ENCODE measurements at places on chromosomes 2 and 18.

DNA sequence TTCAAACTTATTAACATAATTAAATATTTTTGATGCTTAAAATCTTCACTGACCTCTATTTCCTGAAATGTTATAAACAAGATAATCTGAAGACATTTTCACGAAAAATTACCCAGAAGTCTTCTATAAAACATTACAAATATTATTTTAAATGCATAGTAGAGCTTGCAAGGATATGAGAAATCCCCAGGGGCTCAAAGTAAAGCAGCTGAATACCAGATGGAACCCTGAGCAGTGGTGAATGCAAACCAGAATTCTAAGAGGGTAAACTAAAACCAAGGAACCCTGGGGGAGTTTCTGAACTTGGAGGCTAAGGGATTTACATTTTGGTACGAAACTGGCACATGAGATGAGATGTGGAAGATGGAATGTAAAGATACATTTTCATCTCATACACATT, 83.6 kb downstream of the FSHR start:
- DNase-seq = no peak

DNA sequence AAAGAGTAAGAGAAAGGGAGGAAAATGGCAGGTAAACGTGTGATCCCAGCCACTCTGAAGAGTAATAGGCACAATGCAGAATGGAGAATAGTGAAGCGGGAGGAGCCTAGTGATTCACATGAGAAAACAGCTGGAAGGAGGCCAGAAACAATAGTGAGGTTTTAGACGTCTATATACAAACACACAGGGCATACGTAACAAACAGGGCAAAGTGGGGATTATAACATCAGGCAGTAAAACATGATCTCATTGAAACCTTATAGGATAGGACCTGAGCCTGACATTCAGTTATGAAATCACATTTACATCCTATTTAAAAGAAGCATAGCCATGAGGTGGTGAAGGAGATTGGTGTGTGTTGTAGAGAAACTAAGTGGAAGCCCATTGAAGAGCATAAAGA, 33.0 kb upstream of the GATA6 start:
- DNase-seq = no peak

DNA sequence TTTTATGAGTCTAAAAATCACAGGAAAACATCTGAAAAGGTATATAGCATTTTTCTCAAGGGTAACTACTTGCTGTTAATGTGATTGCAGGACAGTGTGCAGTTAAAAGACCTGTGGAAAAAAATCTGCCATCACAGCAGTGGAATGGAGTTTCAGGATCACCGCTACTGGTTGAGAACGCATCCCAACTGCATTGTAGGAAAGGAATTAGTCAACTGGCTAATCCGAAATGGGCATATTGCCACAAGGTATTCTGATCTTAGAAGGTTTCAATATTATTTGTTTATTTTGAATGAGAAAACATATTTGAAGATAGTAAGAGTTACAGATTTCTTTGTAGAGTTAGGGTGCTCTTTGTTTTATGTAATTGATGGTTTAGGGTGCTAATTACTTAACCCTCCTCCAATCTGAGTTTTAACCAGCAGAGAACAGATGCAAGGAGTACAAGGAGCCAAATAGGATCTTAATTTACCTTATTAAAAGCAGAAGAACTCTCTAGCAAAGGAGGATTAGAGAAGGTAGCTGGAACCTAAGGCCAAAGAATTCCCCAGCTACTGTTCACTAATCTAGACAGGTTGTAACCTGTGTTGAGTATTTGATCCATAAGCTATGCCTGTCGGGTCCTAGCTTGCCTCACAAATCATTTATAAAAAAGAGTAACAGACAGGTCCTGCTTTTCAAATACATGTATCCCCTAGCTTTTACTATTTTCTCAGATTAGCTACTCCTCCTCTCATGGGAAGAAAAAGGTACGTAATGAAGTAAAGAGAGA, 35.0 kb downstream of the PIKFYVE start:
- no peak for DNase-seq

- no peak for DNase-seq
Measured at GRCh38 chr2:176585291-176585690, 316.0 kb downstream of the MTX2 start.

GRCh38 chr2:161223139-161223732, 63.0 kb downstream of the TANK start:
- no peak for DNase-seq

DNA sequence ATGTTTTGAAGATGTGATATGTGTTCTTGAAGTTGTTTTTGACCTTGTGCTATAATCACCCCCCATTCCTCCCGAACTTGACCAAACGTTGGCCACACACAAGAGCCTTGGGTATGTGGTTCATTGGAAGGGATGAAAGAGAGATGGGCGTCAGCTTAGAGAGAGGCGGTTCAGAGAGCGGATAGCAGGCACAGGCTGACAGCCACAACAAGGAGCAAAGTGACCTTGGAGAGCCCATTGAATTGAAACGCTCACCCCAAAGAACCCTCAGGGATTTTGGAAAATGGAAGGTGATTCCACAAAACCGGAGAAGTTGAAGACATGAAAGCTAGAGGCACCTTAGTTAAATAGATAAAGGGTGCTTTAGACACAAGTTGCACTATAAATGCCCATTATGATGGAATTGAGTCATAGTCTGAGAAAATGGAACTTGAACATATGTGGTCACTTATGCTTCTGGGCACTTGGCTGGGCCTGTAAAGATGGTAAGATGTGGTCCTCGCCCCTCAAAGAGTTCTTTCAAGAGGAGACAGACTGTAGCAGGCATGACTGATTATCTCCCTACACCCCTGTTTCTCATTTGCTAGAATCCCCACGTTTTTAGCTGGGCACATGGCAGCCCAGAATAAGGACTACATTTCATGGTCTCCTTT, 188.5 kb upstream of the HAAO start:
- DNase-seq = no peak

DNA sequence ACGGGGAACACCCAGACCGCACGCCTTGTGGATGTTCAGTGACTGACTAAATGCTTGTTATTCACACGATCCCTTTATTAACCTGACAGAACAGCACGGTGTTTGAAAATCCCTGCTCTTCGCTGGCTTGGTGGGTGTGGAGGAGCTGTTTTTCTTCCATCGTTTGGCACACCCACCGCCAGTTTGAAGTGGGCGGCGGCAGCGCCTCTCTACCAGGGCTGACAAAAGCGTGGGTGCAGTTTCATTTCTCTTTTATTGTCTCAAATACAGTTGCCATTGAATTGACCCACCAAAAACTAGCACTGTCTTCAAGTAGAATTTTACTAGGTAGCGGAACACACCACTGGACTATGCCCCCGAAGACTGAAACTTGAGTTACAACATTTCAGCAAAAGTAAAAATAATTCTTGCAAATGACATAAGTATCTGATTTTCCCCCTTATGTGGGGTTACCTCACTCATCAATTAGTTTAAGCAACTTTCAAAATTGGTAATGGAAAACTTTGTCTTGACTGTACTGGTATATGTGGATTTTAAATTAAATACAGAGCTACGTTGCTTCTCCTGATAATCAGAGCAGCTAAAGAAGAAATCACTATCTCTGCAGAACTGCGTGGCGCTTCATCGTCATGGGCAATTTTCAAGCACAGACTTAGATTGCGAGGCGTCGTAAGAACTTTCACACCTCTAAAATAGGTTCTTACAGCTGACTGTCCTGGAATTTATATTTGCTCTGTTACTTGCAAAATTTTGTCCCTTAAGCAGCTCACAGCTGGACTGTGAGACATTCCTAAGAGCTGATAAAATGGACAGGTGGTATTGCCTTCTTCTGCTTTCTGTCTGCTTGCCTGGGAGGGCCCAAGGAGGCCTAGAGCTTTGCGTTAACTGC, 60.9 kb downstream of the LDLRAD4 start:
- DNase-seq = no peak

DNA sequence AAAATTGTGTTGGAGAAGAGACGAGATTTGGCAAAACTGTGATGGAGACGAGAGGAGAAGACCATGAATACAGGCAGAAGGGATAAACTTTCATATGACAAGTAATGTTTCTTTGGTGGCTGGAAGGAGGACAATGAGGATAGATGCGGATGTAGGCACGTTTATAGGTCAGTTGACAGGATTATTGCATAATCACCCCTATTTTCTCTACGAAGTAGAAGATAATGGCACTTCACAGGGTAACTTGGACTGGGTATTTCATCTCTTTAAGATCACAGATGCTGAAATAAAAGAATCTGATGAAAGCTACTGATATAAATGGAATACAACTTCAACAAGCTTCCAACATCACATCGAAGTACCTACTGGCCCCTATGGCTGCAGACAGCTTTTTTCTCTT, 81.0 kb downstream of the PLEKHM3 start:
- no peak for DNase-seq

- no peak for DNase-seq
Measured at GRCh38 chr2:203453858-203454451, 81.1 kb downstream of the RAPH1 start.

DNA sequence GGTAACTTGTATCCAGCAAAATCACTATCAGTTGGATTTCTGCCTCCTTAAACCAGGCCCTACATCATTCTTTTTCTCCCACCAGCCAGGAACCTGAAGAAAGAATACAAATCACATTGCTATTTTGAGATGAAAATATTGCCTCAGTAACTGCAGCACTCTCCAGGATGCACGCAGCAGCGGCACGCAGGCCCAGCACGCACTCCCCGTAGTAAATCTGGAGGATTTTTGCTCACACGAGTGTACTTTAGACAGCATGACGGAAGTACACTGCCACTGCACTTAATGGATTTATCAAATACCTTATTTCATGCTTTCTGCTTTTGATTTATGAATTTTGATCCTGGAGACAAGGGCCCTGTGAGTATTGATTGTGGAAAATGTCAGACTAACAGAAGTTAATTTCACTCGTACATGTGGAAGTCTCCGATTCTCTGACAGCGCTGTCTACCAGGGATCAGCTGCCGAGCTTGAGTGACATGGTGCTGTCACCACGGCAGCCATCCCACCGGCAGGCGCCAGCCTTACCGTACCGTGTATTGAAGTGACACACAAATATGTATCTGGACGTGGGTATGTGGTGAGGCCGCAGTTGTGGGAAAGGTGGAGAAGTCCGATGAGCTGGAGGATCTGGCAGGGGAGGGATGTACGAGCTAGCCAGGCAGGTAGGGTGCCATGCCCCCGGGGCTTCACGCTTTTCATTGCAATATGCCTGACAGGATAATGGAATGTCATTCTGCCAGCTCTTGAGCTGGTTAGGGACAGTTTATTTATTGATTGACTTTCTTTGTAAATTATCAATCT, 863.7 kb downstream of the GALR1 start:
- DNase-seq = no peak

- DNase-seq = no peak
Measured at GRCh38 chr2:3522961-3523421, 3.7 kb upstream of the ADI1 start.

- DNase-seq = no peak
Measured at GRCh38 chr2:186308347-186308746, 177.7 kb upstream of the ZC3H15 start.

DNA sequence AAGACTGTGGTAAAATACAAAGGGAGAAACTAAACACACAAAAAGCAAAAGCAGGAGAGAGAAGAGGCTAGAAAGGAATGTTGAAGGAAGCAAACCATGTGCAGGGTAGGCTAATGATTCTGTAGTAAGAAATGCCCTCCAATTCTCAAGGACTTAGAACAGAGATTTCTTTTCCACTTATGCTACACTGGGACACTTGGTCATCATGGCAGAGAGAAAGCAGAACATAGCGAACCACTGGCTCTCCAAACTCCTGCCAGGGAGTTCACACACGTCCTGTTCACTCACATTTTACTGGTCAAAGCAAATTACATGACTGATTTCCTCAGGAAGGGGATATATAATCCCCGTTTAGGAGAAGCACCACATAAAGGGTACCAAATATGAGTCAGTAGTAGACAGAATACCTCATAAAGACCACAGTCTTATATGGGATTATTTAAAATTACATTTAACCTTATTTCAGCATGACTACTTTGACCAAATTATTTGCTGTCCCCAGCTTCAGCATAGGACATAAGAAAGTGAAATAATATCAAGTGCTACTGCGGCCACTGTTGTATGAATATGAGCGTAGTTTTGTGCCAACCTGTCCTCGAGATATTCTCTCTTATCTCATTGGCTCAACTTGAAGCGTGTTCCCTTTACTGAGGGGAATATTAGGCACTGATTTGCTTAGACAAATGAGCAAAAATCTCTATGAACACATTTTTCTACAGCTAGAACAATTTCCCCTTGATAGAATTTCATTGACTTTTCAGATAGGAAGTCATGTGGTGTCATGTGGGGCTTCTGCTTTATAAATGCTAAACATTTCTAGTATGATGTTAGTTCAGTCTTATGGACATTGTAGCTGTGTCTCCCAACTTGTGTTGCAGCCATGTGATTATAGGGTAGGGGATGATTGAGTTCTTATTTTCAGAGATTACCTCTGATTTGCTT, 81.7 kb downstream of the FAM161A start:
- DNase-seq = no peak

DNA sequence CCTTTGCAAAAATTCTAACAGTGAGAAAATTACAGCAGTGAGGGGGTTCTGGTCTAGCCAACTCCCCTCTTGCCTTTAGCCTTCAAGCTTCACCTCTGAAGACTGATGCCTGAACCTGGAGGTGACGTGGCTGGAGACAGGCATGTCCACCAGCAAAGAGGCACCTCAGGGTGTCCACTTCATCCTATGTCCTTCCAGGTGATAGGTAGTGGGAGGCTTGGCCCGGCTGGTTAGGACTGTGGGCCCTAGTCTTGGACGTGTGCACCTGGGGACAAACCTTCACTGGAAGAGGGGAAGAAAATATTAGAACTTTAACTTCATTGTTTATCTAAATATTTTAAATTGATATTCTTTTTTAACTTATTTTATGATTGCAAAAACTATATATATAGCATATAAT, 35.5 kb upstream of the EDAR start:
- DNase-seq = no peak

GRCh38 chr2:185668710-185669109, 69.9 kb upstream of the FSIP2 start:
- DNase-seq = no peak

- DNase-seq = no peak
Measured at GRCh38 chr2:186339716-186340115, 146.3 kb upstream of the ZC3H15 start.

DNA sequence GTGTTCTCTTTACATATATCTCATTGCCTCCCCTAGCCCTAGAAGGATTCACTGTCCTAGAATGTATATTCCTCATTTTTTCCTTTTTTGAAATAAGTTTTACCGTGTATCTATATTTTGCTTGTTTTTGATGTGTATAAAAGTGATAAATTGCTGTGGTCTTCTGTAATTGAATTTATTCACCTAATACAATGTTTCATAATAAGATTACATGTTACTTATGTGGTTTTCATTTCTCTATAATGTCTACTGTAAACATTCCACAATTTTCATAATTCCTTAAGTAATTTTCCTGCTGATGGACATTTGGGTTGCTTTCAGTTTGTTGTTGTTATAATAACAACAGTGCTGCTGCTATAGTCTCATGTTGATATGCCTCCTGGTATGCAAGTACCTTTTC, 118.2 kb downstream of the PHLPP1 start:
- DNase-seq = no peak

DNA sequence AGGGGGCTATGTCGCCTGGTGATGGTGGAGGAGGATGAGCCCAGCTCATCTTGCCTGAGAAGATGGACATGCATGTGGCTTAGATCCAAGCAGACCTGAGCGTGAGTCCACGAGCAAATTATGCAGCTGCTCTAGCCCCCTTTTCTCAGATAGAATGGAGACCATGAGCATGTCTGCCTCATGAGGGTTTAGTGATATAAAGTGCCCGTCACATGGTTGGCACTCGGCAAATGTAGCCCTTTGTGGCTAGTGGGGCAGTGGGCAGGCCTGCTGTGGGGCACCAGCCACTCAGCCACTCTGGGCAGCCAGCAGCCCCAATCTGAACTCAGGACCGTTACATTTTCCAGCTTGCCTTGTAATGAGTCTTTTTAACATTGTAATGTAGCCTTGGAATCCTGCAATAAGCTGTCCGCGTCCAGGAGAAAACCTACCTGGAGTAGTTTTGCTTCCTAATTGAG, 92.1 kb upstream of the HS6ST1 start:
- no peak for DNase-seq
